ENCODE measurements at places on chromosomes 16 and 17.
A peak's percentile ranks its signal among the peaks of the same experiment; 100 is the strongest.

DNA sequence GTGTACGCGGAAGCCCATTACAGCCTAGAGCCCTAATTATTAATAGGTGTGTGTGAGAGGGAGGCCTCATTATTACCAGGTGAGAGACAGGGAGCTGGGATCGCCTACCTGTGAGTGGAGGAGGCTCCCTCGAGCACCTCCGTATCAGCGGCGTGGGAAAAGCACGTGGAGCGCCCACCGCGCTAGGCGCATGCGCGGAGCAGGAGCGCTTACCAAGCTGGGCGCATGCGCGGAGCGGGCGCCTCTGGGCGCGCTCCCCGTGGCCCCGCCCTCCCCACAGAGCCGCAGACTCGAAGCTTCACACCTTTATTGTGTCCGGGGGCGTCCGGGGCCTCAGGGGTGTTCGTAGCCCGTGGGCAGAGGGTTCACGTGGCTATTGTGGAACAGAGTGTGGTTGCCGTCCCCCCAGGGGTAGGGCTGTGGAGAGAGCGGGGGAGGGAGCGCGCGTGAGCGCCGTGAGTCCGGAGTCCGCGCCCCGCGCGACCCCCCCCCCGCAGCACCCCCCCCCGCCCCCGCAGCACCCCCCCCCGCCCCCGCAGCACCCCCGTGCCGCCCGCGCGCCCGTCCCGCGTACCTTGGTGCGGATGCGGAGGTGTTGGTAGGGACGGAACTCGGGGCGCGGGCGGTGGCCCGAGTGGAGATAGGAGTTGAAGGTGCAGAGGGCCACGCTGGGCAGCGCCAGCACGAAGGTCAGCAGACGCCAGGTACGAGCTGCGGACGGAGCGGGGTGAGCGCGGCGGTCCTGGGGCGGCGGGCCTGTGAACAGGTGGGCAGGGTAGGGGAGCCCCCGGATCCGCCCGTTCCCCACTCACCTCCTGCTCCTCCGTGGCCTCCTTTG lies 500 bp downstream of the COX6A2 start:
- no peak for DNase-seq

DNA sequence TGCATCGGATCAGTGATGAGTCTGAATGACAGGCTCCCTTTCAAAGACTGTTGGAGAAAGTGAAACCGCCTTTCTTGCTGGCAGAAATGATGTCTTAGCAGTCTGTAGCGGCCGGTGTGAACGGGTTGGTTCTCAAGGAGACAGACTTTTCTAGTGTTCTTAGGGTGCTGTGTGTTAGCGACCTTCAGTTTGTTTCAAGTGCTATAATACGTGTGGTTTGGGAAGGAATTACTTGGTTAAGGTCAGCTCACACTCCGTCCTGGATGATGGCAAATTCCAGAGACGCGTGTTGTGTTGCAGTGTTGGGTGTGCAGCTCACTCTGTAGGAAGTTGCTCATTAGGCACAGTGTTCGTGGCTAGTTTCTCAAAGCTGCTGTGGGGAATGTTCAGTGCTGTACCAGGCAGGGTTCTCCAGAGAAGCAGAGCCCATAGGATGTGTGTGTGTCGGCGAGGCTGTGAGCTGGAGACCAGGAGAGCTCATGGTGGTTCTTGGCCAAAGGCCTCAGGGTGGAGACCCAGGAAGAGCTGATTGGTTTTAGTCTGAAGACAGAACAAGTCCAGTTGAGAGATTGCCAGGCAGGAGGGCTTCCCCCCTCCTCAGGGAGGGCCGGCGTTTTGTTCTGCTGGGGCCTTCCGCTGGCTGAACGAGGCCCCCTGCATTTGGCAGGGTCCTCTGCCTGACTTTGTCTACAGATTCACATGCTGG lies 37.6 kb downstream of the ZNF750 start:
- DNase-seq, result no peak

DNA sequence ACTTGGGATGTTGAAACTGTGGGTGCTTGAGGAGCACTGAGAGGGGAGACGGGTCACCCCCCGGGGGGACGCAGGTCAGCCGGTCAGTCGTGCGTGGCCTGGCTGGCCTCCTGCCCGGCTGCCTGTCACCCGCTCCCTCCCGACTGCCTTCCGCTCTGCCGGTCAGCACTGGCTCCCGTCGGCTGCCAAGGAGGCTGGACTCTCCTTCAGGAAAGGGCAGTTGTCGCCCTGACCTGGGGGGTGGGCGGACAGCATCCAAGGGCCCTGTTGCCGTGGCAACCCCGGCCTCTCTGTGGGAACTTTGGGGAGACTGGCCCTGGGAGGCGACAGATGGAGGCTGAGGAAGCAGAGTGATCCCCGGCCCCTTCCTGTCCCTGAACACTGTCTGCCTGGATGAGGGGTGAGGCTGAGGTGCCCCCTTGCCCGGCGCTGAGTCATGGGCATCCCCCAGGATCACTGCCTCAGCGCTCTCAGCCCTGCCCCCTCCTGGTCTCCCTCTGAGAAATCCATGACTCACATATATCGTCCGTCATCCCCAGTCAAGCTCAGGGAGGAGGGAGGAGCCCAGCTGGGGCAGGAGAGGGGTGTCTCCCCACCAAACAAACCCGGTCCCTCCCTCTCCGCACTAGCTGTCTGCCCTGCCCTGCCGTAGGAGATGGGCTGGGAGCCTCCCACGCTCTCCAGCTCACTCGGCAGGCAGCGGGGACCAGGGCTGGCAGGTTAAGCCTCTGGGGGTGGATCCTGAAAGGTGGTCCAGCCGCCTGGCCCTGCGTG lies at the start of gene ADGRG1:
TSS of gene ADGRG1 (plus strand) at position 623 of the 774 bp plus-strand sequence. CDS start 21,658 bp downstream, outside the sequence.
- DNase-seq, result peak; percentile 87

DNA sequence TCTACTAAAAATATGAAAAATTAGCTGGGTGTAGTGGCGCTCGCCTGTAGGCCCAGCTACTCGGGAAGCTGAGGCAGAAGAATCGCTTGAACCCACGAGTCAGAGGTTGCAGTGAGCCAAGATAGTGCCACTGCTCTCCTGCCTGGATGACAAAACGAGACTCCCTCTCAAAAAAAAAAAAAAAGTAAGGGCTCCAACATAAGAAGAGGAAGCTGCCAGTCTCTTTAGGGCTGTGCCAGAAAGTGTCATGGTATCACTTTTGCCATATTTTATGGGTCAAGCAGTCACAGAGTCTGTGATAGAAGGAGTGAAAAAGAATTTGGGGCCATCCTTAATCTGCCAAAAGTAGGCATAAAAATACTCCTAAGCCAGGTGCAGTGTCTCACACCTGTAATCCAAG lies 1.4 kb upstream of the PIPOX start:
- no peak for DNase-seq

DNA sequence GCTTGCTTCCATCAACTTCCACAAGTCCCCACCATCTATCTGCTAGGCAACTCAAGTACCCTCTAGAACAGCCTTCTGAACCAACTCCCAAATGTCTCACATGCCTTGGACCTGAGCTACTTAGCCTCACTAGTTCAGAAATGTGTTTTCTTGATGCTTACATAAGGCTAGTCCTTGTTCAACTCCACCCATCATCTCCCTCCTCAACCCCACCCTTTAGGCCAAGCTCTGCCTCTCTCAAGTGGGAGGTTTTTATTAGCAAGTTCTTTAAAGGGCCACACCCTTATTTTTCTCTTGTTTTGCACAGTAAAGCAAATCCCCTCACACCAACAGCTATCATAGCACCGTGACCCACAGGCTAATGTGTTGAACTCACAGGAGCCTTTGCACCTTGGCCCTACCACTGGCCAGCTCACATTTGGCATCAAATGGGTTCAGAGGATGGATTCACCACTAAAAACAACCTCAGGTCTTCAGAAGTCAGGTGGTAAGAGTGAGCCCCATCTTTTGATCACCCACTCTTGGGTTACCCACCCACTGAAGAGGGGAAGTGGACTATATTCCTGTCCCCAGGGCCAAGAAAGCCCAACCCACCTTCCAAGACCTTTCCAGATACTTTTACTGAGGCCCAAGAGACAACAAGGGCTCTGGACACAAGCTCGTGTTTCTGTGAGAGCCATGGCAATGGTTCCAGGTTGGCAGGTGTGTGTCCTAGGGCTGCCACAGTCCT lies 12.2 kb downstream of the PIK3R5 start:
- DNase-seq, result no peak

- no peak for DNase-seq
These were observed 724.9 kb upstream of the SOX9 start for GRCh38 chr17:71395901-71396300.

GRCh38 chr17:78568494-78569115 lies 8.6 kb downstream of the DNAH17 start:
- DNase-seq, result no peak

- DNase-seq, result no peak
These were observed 18.3 kb upstream of the GNA13 start for GRCh38 chr17:65074778-65075250.

DNA sequence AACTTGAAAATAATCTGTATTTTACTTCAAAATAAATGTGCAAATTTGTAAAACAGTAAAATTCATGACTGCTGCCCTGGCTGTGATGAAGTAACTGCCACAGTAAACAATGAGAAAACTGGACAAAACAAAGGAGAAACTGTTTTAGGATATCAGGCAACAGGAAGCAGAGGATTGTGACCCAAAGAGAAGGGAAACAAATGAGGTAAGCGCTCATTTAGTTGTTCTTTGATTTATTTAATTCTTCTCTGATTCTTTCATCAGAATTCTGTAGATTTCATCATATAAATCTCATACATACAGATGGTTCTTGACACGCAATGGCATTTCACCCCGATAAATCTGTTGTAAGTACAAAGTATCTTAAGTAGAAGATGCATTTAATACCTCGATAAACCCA lies 198.1 kb upstream of the AXIN2 start:
- no peak for DNase-seq

- no peak for DNase-seq
These were observed 2.3 kb upstream of the CBX4 start for GRCh38 chr17:79841369-79842135.

GRCh38 chr17:78532311-78532710 lies 44.9 kb downstream of the DNAH17 start:
- no peak for DNase-seq

GRCh38 chr16:48609652-48610029 lies 339 bp downstream of the N4BP1 start:
- no peak for DNase-seq

DNA sequence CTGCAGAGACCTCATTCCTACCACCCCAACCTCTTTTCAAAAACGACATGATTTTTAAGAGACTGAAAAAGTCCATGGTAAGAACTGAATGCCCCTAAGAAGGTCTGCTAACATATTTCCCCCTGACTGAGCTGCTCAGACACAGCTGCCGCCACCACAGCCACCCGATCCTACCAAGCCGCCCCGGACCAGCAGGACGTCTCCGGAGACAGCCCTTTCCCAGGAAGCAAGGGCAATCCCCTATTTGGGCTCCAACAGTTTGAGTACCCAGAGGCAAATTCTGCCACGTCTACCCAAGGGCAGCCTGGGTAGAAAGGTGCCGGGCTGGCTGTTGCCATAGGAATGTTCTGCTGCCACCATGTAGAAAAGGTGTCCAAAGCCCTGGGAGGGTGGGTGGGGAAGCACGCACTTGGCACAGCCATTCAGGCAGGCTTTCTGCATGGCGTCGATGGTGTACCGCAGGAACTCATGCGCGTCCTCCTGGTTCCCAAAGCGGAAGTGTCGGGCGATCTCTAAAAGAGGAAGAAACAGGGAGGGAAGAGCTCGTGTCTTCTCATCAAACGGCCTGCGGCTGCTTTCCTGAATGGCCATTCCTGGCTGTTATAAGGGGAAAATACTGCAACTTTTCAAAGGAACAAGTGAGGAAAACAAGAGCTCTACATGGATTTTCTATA lies 13.6 kb downstream of the USP36 start:
- no peak for DNase-seq

- no peak for DNase-seq
These were observed 15.5 kb upstream of the TFAP4 start for GRCh38 chr16:4288148-4288921.

DNA sequence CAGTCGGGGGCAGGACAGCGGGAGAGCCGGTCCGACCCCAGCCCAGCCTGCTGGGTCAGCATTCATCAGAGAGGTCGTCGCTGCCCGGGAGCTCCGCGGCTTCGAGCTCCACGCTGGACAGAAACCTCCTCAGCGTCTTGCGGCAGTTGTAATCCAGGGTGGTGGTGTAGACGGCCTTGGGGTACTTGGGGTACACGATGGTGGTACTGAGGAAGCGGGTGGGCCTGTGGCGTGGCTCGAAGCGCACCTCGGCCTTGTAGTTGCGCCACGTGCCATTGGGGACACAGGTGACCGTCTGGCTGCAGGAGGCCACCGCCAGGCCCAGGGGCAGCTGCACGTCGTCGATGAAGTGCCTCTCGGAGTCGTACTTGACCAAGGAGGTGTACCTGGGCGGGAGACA lies 90.5 kb upstream of the RPH3AL start:
- no peak for DNase-seq

DNA sequence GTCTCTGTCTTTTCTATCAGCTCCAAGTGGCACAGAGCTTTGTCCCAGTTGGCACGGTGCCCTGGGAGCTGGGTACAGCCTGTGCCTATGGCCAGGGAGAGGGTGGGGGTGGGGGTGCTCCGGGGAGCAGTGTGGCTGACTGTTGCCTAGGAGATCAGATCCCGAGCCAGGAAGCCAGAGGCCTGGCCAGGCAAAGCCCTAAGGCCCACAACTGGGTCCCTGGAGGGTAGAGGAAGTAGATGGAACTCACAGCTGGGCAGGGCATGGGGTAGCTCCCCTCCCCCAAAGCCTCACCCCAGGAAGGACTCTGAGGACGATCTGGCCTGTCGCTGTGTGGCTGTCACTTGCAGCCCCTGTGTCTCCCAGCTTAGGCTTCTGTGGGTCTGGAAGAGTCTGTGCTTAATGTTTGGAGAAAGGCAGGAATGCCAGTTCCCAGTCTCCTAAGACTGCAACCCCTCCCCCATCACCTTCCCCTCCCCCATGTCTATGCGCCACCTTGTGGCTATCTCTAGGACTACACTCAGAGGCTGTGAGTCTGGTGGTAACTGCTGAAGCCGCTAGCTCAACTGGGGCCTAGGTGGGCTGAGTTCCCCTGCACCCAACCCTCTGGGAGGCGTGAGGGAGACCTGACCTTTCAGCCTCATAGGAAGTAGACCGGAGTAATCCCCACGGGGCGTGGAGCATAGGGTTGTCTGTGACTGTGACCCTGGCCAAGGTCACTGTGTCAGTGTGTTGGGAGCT lies 12.6 kb downstream of the THRA start:
- DNase-seq, result no peak

- no peak for DNase-seq
These were observed 15.7 kb upstream of the SLC35B1 start for GRCh38 chr17:49723423-49723822.

DNA sequence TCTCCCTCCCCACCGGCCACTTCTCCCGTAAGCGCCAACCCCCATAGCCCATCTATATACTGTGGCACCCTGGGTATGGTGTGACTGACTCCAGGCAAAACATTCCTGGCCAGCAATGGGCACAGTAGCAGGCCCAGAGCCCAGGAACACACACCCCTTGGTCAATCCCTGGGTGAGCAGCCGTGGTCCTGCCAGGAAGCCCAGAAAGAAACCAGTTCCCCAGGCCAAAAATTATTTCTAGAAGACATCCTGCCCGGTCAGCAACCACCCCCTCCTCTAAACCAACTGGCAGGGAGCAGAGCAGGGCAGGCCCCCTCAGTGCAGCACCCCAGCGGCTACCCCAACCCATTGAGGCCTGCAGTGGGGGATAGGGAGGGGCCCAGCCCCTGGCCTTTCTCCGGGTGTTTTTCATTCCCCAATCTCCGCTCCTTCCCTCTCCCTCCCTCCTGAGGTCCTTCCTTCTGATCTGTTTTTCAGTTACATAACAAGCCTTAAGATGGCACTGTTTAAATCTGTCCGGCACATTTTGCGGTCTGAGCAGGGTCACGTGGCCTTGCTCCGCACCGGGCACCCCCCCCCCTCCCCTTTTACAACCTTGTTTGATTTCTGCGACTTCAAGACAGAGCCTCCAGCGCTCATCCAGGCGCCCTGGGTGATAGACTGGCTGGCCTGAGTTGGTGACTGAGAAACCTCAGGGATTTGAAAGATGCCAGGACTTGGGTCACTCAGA lies 2.0 kb downstream of the NPTX1 start:
- DNase-seq, result no peak
